ENCODE measurements at places on chromosomes 2 and 18. TPM values are rescaled to one million over a fixed set of nuclear protein-coding genes. Genes with fewer than 3 reads are reported as not detected.

Gene TDRD15
- total RNA-seq: not detected

Gene ECEL1
- not detected for total RNA-seq

Gene TXNL4A
- 30.3 TPM for total RNA-seq

Gene NETO1
- total RNA-seq: 0.17 TPM

Gene MARCHF4
- total RNA-seq: 1.5 TPM

Gene METAP1D
- total RNA-seq: 6.8 TPM

Gene ONECUT2
- under 0.01 TPM for total RNA-seq

Gene CAD
- total RNA-seq: 41.5 TPM

Gene TMEM169
- 0.29 TPM for total RNA-seq

Gene MYCN
- total RNA-seq: not detected

Gene SSB
- 81.9 TPM for total RNA-seq

Gene FBXO11
- total RNA-seq: 75.2 TPM

Gene CYTIP
- not detected for total RNA-seq

Gene POMC
- total RNA-seq: 3.8 TPM

Gene PAX8
- 1.5 TPM for total RNA-seq

Gene SLC14A1
- total RNA-seq: 81.0 TPM

Gene SRD5A2
- total RNA-seq: not detected

Gene SOX11
- under 0.01 TPM for total RNA-seq
